Amygdala (tissue), 56 donors: ENCODE measurements at places on chromosomes 1 and 21.

DNA sequence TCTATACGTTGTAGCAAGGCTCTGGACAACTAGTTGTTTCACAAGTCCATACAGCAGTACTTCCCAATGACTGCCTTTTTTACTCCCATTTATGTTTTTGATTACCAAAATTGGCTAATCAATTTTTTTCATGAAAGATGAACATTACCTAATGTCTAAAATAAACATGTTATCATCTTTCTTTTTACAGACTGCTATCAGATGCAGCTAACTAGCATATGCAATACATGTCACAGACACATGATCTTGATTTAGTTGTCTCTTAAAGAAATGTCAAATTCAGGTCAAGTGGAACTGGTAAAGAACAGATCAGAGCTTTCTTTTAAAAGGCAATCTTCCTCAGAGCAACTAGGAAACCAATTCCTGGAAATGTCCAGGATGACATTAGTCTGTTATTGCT is 630 bp upstream of the DBT start:
- DNase-seq, result no peak

- DNase-seq, result no peak
Observed at GRCh38 chr1:26552720-26553119, 23.2 kb downstream of the RPS6KA1 start.

GRCh38 chr1:244451539-244451950 is at the start of gene ADSS2:
ADSS2 (minus strand) TSS chr1:244451909; CDS start chr1:244451817, 92 bp downstream.
- DNase-seq, result no peak

GRCh38 chr1:226954777-226955176 is 14.7 kb downstream of the COQ8A start:
- DNase-seq, result no peak

DNA sequence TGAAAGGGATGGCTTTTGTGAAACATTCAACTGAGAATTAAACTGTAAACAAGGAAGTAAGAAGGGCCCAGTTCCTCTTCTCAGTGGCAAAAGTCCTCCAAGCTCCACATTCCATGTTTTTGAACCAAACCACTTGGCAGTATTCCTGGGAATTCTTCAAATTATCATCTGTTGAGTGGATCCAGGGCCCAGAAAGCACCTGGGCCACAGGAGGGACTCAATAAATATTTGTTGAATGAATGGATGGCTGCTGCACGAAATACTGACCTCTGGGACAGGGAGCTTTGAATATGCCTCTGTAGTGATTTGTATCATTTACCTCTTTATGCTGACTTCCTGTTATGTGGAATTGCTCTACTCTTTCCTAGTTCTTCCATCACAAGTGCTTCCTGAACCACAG is 4.7 kb downstream of the SLC35F3 start:
- DNase-seq, result no peak

DNA sequence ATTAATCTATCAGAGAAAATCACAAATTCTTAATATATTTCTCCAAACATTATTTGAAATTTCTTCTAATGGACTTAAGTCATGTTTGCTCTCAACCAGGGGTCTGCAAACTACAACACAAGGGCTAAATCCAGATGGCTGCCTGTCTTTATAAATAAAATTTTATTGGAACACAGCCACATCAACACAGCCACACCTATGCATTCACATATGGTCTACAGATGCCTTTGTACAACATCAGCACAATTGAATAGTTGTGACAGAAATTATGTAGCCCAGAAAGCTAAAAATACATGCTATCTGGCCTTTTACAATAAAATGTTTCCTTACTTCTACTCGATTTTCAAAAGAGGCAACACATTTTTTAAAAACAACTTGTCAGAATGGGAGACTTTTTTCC is 103.9 kb downstream of the DPYD start:
- DNase-seq, result no peak

GRCh38 chr1:228182296-228183030 is 16.9 kb downstream of the IBA57 start:
- no peak for DNase-seq

DNA sequence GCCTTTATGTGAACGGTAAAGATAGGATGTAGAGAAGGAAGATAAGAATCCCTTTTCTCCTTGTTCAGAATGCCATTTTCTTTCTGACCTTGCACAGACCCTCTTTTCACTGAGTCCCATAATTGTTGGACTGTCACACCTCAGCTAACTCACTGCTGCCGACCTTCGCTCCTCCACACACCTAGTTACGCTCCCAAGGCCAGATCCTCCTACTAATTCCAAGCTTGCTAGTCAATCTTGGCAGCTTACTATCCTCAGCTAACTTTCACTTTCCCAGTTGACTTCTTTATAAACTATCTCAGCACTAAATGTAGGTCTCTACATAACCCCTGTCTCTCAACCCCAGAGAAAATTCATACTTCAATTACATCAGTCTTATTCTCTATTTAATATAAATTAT is 471.8 kb upstream of the PRMT6 start:
- no peak for DNase-seq

- DNase-seq, result no peak
Observed at GRCh38 chr1:5991381-5992025, 722 bp downstream of the NPHP4 start.

- DNase-seq, result no peak
Observed at GRCh38 chr1:116321766-116322175, 51.3 kb upstream of the ATP1A1 start.

DNA sequence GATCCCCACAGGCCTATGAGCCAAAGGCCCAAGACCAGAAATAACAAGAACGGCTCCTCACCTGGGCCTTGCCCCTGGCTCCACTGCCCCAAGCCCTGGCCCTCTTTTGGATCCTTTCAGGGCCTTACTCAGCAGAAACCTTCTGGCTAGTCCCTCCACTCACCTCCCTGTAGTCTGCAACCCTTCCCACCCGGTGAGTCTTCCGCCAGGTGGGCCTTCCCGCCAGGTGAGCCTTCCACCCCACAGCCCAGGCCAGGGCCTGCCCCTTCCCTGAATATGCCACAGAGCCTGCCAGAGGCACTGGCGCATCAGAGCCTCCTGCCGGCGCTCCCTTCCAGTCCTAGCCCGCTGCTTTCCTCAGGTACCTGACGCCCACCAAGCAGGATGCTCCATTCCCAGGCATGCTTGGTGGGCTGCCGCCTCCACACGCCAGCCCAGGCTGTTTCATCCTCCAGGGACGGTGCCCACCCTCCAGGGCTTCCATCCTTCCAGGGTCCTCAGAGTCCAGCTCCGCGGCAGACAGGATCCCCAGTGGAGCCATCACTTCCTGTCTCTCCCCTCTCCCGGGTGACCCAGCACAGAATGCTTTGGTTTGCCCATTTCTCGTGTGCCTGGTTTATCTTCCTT is 20.9 kb downstream of the LHX4 start:
- no peak for DNase-seq

DNA sequence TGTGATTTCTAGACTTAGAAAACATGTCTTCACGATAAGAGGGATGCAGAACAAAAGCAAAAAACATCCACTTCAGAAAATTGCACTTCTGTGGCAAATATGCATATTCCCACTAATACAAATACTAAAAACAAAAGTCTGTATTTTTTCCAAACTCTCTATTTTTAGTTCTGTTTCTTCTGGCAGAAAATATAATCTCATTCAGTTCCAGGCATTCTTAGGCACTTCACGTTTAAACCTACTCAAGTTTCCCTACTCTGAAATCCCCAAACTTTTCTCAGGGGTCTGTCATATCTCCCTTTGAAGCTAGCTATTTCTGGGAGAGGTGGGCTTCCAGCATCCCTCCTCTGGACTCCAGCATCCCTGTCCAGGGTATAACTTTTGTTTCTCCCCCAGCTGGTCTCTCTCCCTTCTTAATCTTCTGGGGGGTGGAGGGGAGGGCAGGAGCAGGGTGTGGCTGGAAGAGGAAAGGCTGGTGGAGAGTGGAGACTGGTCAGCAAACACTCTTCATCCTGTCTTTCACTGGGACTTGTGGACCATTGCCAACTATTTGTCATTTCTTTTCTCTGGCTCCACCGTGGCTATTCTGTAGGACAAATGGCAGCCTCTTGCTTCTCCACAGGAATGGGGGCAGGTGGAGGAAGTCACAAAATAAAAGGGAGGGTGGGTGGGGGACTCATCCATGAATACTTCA is 19.6 kb upstream of the NCF2 start:
- no peak for DNase-seq

DNA sequence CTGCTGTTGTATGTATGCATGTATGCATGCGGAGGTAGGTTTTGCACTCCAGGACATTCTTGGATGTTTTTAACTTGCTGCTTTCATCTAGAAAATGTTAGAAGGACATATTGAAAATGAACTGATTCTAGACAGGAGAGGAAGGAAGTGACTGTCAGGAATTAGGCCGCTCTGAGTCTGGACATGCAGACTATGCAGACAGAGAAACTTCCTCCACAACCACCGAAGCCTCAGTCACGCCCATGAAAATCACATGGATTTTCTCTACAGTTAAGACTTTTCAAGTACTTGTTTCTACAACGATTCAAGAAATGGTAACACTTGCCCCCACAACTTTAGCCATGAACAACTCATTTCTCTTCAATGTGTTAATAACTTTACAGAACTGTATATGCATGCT is 211.1 kb downstream of the SMYD3 start:
- DNase-seq, result no peak

DNA sequence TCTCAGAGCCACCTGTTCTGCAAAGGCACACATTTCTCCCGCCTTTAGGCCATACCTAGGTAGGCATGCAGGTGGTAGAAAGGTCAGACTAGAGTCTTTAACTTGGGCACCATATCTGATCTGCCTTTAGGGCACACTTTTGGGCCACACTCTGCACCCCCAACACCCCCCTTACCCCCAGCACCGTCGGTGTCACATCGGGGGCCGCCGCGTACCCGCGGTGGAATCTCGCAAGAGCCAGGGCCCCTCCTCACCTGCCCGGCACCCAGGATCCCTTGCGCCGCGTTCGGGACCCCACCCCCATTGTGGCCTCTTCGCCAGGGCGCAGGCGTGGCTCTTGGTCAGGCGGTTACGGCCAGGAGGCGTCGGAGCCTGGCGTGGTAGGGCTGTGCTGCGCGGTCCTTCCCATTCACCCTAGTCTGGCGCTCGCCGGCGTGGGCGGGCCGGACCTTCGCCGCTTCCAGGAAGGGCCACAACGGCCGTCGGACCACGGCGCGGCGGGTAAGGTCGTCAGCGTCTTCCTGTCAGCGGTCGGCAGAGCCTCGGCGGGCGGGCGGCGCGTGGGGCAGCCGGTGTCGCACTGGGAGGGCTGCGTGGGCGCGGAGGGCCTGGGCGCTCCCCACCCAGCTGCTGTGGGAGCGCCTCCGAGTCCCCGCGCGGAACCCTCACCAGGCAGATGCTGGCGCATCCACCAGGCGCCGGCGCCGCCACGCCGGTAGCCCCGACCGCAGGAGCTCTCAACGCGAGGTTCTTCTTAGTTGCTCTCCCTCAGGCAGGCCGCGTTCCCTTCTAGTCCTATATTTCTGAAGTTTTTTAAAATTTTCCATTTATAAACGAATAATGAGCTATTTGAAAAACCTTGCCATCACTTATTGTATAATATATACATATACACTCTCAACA is at the start of gene DNAH14:
Gene DNAH14, plus strand, starts transcription at position 341 of the 903 bp plus-strand sequence. CDS start 23,028 bp downstream, outside the sequence.
- no peak for DNase-seq

DNA sequence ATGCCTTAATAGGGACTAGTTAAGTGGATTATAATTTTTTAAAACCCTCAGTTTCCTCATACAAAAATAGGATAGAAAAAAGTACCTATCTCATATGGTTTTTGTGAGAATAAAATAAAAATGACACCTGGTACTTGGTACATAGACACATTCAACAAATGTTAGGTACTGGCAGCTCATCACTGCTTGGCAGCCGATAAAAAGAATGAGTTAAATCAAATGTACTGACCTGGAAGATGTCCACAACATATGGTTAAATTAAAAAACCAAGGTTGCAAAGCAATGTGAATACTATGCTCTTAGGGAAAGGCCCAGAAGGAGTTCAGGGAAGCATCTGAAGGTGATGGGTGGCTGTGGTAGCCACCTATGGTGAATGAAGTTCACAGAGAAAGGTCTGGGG is 64.9 kb upstream of the SMYD2 start:
- no peak for DNase-seq

- no peak for DNase-seq
Observed at GRCh38 chr1:36148821-36149236, 457 bp downstream of the TRAPPC3 start.

DNA sequence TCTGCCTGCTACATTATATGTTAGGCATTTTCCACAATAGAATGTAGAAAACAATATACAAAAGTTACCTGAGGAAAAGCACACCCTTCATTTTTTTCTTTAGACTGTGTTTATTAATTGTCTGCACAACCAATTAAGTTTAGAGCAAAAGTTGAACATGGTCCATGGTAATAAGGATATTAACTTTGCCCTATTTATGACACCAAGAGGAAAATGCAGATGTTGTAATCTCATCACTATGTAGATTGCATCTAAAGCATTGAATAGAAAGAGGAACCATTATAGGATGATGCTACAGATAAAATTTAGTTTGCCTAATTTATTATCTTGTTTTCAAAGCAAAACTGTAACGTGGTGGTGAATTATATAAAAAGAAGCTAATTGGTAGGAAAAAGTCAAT is 59.7 kb upstream of the IGSF5 start:
- no peak for DNase-seq

GRCh38 chr1:26290122-26290881 is 10.4 kb downstream of the SH3BGRL3 start:
- DNase-seq, result no peak

DNA sequence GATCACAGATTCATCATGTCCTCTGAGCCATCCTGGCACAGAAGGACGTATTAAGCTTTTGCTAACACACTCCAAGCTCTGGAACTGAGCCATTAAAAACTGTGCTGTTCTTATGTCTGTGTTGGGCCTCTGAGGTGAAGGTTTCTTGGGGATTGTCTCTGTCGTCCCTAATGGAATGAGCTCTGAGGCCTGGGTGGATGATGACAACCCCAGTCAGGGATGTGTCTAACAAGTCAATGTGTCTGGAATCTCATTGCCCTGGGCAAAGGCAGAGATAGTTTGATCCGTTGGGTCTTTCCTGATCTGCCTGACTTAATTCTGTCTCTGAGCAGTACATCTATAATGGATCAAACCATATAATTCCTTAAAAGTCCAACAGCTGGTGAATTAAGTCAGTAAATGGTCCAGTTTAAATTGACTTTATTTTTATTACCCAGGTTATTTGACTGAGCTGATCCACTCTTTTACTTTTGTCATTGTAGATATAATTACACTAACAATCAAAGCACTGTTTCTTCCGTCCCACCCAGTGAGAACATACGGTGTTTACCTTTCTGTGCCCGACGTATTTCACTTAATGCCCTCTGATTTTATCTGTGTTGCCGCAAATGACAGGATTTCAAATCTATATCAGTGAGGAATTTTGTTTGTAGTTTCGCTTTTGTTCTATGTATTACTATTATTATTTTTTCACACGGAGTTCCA is 38.8 kb upstream of the OR2B11 start:
- no peak for DNase-seq

DNA sequence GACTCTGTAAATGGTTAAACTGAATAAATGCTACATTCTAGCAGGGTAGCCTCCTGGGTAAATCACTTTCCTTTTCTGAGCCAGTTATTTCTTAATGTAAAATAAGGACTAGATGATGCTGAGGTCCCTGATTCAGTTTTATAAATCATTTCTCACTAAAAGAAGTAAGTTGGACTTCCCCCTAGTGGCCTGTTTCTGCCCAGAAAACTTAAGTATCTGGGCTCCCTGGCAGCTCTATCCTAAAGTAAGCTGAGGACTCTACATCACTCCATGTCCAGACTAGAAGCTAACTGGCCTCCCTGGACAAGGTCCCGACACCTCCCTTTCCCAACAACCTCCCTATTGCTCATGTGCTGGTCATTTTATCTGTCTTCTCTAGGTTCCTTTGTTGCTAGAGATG is 3.0 kb downstream of the GPN2 start:
- no peak for DNase-seq
